Activated B cell treated with CpG ODN at 0.5 μM for 24 hours (primary cell): ENCODE measurements at places on chromosomes 12 and 14. TPM values are rescaled to one million over a fixed set of nuclear protein-coding genes. Genes with fewer than 3 reads are reported as not detected.

Gene SMCO2
- total RNA-seq = not detected in 2 replicates

Gene CBX5
- total RNA-seq = 77.3 TPM in 2 replicates

Gene GAS2L3
- 0.07 and 0.10 TPM in 2 replicates for total RNA-seq

Gene MORN3
- 0.20 and 0.42 TPM in 2 replicates for total RNA-seq

Gene GPD1
- 0.46 and 0.60 TPM in 2 replicates for total RNA-seq

DNA sequence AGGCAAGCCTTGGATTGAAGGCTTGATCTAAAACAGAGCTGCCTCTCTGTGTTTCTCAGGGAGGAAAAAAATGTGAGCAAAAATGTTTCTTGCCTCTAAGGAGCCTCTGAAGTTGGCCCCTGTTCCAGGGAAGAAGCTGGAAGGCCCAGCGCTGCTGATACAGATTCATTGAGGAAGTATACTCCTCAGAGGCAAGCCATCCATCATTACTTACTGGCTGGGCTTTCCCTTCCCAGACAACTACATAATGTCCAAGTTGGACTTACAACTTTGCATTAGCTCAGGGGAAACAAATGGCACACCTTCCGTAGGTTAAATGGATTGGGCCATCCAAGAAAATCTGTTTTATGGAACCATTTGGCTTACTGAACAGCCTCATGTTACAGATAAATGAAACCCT, 263.7 kb upstream of the SEL1L start:
- H3K27ac ChIP-seq = no peak overlapping the region
- no peaks in the 10 kb centered on the region for H3K36me3 ChIP-seq
- no peaks in the 10 kb centered on the region for H3K27me3 ChIP-seq
- no peak overlapping the region for H3K4me3 ChIP-seq
- H3K4me1 ChIP-seq = no peaks in the 10 kb centered on the region

- peaks cover 40% of the 10 kb centered on the region for H3K4me1 ChIP-seq
- no peak for DNase-seq
- no peaks in the 10 kb centered on the region for H3K27me3 ChIP-seq
- H3K4me3 ChIP-seq = no peak overlapping the region
These were observed 3.0 kb downstream of the SMIM10L1 start for GRCh38 chr12:11174022-11174421.

DNA sequence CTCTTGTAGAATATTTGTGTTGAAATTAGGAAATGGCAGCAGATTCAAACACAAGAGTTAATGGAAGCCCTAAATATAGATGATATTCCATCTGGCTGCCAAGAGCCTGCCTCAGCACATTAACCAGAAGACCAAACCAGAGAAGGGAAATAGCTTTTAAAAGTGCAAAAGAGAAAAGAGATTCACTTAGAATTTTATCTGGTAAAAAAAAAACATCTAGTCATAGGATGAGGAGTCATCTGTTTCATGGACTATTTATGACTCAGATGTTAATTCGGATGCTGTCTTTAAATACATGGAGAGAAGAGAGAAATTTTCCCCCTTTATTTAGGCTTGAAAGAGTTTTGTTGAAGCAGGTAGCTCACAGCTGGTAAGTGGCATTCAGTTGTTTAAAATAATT, 201.6 kb upstream of the NUDT4 start:
- no peaks in the 10 kb centered on the region for H3K36me3 ChIP-seq
- no peaks in the 10 kb centered on the region for H3K27me3 ChIP-seq
- H3K27ac ChIP-seq = no peak overlapping the region
- peaks cover 16% of the 10 kb centered on the region for H3K4me1 ChIP-seq
- no peak for DNase-seq

DNA sequence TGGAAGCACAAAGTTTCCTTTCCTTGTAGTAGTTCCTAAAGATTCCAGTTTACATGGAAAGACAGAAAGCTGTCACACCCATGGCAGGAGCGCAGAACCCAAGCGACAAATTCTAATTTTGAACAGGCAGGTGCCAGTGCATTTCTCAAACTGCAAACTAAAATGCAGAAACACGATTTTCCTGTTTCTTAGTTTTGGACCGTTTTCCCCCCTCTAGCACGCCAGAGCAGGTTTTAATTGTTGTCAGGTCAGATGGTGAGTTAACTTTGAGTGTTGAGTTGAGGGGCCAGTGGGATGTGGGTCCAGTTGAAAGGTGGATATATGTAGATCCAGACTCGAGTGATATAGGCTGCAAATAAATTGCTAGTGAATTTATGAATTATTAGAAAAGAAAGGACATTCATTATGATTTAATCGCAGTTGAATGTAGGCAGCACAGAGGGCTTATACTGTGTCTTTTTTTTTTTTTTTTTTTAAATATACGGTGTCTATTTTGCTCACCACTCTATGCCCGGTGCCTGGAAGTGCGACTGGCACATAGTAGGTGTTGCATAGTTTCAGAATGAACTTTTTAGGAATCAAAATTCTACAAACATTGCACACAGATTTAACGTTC, 909 bp upstream of the ETFBKMT start:
- H3K36me3 ChIP-seq = peaks cover 5% of the 10 kb centered on the region
- peak overlapping the region; percentile 96 for H3K4me3 ChIP-seq
- H3K27me3 ChIP-seq = no peaks in the 10 kb centered on the region
- H3K4me1 ChIP-seq = peaks cover 35% of the 10 kb centered on the region
- DNase-seq = no peak
- peak overlapping the region; percentile 99 for H3K27ac ChIP-seq

DNA sequence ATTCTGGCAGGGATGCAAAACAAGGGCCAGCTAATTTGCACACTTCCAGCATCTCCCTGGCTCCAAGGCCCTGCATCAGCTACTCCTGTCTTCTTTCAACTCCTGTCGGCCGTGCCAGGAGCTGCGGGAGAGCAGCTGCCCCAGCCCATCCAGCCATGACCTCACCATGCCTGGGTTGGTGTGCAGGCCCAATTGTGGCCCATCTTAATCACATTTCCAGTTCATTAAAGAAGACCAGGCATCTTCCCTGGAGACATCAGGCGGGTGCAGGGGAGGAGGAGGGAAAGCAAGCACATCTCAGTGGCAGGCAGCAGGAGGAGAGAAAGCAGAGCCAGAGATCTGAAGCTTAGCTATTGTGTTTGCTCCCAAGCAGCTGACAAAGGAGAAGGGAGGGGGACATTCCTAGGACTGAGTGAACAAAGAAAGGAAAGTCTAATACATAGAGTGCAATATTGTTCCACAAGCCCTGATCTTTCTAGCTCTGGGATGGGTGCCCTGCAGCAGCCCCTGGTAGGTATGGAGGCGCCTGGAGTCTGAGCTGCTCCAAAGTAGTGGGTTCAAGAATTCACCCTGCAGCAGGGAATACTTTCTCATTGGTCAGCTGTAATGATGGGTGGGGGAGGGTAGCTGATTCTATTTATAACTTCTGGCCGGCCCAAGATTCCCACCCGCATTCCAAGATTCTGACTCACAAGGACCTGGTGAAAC, 40.1 kb downstream of the VWF start:
- H3K4me1 ChIP-seq = no peaks in the 10 kb centered on the region
- DNase-seq = no peak
- H3K27me3 ChIP-seq = peaks cover 3% of the 10 kb centered on the region
- no peak overlapping the region for H3K27ac ChIP-seq
- no peaks in the 10 kb centered on the region for H3K36me3 ChIP-seq
- H3K4me3 ChIP-seq = no peak overlapping the region

DNA sequence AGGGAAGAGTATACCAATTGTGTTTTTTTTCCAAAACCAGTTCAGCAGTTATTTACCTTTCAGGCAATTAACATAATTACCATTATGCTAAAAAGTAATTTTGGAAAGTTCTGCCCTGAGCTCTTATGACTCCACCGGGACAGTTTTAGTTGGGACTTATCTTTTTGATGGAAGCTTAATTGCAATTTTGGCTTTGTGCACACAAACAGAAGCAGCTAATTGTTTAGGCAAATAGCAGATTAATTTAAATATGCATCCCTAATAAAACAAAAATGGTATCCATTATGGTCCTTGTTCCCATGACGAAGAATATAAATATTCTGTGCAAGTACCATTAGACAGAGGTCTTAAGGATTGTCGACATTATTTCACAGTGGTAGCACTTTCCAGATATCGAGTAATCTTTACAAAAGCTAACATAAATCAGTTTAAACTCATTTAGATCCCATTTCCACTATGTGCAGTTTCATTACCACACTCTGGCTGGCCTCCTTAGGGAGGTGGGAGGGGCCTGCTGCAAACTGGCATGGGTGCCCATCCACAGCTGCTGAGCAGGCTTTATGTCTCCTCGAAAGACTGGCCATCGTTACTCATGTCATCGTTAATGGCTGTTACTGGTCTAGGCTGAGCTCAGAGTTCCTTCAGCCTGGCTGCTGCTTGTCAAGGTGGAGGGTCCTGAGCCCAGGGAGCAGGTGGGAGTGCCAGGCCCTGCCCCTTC, 68.2 kb downstream of the FBXW8 start:
- peak overlapping the region; percentile 50 for H3K4me3 ChIP-seq
- no peak overlapping the region for H3K27ac ChIP-seq

DNA sequence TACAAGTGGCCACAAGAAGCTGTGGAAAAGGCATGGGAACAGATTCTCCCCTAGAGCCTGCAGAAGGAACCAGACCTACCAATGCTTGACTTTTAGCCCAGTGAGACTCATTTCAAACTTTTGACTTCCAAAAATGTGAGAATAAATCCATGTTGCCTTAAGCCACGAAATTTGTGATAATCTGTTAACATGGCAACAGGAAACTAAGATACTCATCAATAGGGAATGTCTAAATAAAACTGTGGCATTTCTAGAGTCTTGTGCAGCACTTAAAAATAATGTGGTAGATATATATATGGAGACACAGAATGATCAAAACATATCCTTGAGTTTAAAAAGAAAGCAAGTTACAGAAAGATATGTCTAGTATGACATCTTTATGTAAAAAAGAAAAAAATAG, 12.0 kb downstream of the HECTD4 start:
- no peak for DNase-seq
- H3K4me3 ChIP-seq = no peak overlapping the region
- peaks cover 6% of the 10 kb centered on the region for H3K36me3 ChIP-seq
- no peak overlapping the region for H3K27ac ChIP-seq
- H3K4me1 ChIP-seq = peaks cover 38% of the 10 kb centered on the region
